Activated T-cell treated with anti-CD3 and anti-CD28 coated beads, Interleukin-2, amount 50 U/mL, for 72 hours (primary cell): ENCODE measurements at places on chromosomes 12 and 14. TPM values are rescaled to one million over a fixed set of nuclear protein-coding genes. Genes with fewer than 3 reads are reported as not detected.

ZNF891 gene
- total RNA-seq, result 2.2 TPM

GRCh38 chr14:30928462-30928861, 54.1 kb downstream of the COCH start:
- peak; percentile 14 for DNase-seq
- peaks cover 10% of the 10 kb centered on the region for H3K4me1 ChIP-seq
- no peak overlapping the region for H3K27ac ChIP-seq
- no peak overlapping the region for H3K4me3 ChIP-seq

NID2 gene
- total RNA-seq, result 0.19 TPM

DNA sequence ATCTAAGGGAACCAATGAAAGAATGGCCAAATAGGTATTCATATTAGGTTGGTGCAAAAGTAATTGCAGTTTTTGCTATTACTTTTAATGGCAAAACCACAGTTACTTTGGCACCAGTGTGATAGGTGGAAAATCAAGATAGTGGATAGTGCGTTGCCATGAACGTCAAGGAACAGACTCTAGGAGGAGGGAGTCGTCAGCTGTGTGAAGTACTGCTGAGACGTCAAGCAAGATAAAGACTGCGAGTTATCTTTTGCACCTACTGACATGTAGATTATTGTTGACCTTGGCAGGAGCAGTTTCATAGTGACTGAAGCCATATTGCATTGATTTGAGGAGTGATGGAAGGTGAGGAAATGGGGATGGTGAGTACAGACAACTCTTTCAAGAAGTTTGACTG, 8.3 kb downstream of the YLPM1 start:
- H3K4me3 ChIP-seq, result no peak overlapping the region
- no peak overlapping the region for H3K27ac ChIP-seq
- peaks cover 15% of the 10 kb centered on the region for H3K36me3 ChIP-seq
- H3K27me3 ChIP-seq, result no peaks in the 10 kb centered on the region
- H3K4me1 ChIP-seq, result peaks cover 54% of the 10 kb centered on the region
- DNase-seq, result no peak

- no peak overlapping the region for H3K4me3 ChIP-seq
- peaks cover 8% of the 10 kb centered on the region for H3K4me1 ChIP-seq
- H3K36me3 ChIP-seq, result no peaks in the 10 kb centered on the region
- H3K27me3 ChIP-seq, result no peaks in the 10 kb centered on the region
- DNase-seq, result no peak
- H3K27ac ChIP-seq, result no peak overlapping the region
These were observed 57.4 kb downstream of the FBXO33 start for GRCh38 chr14:39374851-39375250.

DNA sequence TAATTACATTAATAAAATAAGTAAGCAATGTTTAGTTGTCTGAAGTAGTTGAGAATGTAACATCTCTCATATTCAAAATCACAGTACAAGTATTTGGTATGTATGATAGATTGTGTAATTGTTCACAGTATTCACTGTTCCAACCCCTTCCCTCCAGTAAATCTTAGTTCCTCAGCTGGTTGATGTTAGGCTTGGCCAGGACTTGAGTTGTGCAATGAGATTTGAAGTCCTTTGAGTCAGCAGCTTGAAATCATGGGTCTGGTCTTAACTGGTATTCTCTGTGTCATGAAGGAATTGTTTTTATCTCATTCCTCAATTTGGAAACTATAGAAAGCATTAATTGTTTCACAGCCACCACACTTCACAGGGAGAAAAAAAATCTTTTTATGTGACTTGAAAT, 477.1 kb downstream of the FSCB start:
- no peaks in the 10 kb centered on the region for H3K4me1 ChIP-seq
- H3K27me3 ChIP-seq, result no peaks in the 10 kb centered on the region
- H3K36me3 ChIP-seq, result no peaks in the 10 kb centered on the region

SLC5A8 gene
- not detected for total RNA-seq

TAS2R9 gene
- not detected for total RNA-seq

DNA sequence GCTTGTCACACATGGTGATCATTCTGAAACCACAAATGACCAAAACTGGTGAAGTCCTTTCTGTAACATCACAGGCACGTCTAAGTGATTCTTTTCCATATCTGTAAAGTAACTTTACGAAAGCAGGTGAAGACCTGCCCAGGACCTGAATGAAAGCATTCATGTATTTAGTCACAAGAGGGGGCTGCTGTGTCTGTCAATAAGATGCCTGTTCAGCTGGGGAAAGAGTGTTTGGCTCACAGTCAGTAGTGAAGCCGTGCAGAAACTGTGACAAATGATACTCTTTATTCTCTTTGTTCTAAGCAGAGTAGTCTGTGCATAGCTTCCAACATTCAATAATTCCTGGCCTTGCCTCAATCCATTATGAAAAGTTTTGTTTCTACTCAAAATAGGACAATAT, 373.5 kb upstream of the OR4E1 start:
- H3K36me3 ChIP-seq, result no peaks in the 10 kb centered on the region
- DNase-seq, result peak; percentile 32
- peak overlapping the region; percentile 88 for H3K27ac ChIP-seq
- peaks cover 44% of the 10 kb centered on the region for H3K4me1 ChIP-seq
- H3K27me3 ChIP-seq, result no peaks in the 10 kb centered on the region
